ENCODE measurements at places on chromosomes 2 and 18.

DNA sequence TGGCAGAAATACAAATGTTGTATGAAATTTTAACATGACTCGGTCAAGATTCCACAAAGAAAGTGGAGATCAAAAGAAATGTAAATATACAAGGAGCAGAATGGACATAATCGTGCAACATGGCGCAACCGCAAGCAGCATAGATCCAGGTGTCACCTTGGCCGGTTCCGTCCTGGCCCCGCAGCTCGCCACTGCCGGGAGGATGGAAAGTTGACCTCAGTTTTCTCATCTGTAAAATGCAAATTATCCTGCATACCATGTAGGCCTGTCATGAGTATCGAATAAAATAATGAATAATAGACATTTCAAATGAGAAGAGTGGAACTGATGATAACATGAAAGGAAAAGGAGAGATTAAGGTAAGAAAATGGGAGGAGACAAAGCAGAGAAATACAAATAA, 427.3 kb upstream of the SMIM21 start:
- no peak for DNase-seq

GRCh38 chr18:77082316-77082955, 50.1 kb downstream of the MBP start:
- no peak for DNase-seq

GRCh38 chr18:78583739-78584458, 395.7 kb upstream of the SALL3 start:
- no peak for DNase-seq

GRCh38 chr2:219207884-219208740, 1.5 kb downstream of the ZFAND2B start:
- no peak for DNase-seq

DNA sequence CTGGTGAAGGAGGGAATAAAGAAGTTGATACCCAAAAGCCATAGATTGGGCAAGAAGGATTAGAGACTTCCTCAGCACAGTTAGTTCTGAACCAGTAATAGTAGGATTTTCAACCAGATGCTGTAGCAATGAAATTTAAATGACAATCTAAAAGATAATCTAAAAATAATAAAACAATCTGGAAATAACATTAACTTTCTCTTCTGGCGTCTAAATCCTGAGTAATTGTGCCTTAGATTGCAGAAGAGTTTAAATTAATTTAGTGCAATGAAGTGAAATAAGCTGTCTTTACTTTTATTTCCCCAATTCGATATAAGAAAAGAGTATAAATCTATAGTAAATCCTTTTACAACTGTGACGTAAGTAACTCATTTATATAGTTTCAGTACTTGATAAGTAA, 186.8 kb upstream of the DOK6 start:
- DNase-seq = no peak

GRCh38 chr2:109148991-109149645, 20.1 kb downstream of the SH3RF3 start:
- DNase-seq = no peak

GRCh38 chr2:233838251-233838650, 16.1 kb downstream of the HJURP start:
- DNase-seq = no peak

DNA sequence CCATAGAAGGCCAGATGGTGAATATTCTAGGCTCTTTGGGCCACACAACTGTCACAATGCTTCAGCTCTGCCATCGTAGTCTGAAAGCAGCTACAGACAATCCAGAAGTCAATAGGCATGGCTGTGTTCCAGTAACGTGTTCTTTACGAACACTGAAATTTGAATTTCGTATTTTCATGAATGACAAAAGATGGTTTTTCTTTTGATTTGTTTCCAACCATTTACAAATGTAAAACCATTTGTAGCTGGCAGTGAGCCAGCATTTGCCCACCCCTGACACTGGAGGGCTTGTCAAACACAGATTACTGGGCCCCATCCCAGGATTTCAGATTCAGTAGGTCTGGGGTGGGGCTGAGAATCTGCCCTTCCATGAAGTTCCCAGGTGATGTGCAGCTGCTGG, 83.0 kb upstream of the ATG16L1 start:
- no peak for DNase-seq

DNA sequence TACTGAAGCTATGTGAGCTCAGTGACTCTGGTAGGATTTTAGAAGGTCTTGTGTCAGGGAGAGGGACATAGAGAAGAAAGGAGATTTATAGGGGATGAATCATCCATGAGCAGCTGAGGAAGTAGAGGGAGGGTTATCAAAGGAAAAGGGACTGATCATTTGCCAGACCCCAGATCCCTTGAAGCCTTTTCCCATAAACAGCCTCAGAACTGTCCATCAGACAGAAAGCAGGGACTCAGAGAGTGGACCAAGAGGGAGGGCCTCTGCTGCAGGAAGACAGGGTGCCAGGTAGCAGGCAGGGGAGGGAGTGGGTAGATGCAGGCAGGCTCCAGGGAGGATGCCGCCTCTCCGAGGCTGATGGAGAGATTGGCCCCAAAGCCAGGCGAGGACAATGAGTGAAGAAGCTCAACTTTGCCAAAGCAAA, 133.9 kb downstream of the TNS1 start:
- DNase-seq = no peak

- DNase-seq = no peak
These were observed 23.2 kb upstream of the KDM3A start for GRCh38 chr2:86417961-86418360.

GRCh38 chr2:134900151-134900550, 18.5 kb upstream of the CCNT2 start:
- no peak for DNase-seq

- DNase-seq = no peak
These were observed 42.0 kb downstream of the FAM161A start for GRCh38 chr2:61811821-61812220.

GRCh38 chr18:27854631-27855030, 322.3 kb downstream of the CDH2 start:
- DNase-seq = no peak

GRCh38 chr18:22690556-22690955, 242.6 kb upstream of the RBBP8 start:
- DNase-seq = no peak

DNA sequence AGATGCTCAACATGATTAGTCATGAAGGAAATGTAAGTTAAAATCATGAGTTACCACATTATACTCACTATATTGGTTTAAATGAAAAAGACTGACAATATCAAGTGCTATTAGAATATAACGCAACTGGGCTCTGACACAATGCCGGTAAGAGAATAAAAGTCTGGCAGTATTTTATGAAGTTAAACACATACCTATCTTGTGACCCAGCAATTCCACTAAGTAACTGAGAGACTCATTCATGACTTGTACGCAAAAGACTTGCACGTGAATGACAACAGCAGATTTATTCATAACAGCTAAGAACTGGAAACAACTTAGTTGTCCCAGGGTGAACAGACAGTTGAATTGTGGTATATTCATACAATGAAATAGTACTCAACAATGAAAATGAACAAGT, 342.1 kb downstream of the SLC4A3 start:
- no peak for DNase-seq

DNA sequence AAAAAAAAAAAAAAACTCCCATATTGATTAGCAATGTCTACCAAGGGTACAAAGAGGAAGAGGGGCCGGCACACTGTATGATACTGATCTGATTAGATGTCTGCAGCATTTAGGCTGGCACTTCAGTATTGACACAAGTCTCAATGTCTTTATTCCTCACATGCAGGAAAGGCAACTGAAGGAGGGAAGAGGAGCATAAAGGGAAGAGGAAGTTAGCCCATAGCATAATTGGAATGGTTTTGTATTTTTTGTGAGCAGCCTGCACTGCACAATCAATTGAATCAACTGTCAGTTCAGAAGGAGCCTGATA, 79.0 kb downstream of the DNER start:
- no peak for DNase-seq
